ENCODE measurements at places on chromosomes 2 and 18.

GRCh38 chr2:166057370-166058164 lies 70.3 kb downstream of the SCN1A start:
- DNase-seq: peak; percentile 13

DNA sequence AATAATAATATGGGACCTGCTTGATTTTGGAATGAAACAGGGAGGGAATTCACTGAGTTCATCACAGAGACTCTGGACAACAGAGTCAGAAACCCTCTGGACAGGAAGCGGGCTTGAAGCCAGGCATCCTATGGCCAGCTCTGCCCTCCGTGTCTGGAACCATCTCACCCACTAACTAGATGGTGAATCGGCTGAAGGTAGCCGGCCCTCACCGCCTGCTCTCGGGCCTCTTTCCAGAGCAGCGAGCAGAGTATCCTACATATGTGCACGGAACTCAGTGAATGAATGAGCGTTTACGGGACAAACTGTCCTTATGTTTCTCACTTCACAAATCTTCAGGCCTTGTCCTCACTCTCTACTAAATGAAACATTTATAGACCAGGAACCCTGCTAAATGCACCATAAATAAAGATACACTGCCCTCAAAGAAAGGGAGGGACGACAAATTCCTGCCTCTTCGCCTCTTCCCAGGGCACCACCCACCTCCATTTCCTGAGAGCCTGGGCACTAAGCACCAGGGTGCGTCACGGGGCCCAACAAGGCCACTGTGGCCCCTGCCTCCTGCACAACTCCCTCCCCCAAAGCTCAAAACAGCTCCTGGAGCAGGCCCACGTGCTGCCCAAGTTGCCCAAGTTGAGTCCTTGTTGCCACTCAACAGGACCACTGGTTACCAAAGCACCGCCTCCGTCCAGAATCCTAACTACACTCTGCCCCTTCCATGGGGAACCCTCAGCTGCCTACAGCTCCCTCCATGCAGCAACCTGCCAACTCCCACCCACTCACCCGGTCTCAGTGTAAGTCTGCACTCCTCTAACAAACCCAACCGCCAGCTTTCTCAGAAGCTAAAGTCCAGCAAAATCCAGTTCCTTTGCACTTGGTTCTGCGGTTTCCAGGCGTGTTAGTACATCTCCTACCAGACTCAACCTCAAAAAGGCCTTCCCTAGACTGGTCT lies 1.7 kb downstream of the TBC1D8 start:
- no peak for DNase-seq

GRCh38 chr2:535222-535621 lies 142.0 kb downstream of the TMEM18 start:
- DNase-seq: no peak

DNA sequence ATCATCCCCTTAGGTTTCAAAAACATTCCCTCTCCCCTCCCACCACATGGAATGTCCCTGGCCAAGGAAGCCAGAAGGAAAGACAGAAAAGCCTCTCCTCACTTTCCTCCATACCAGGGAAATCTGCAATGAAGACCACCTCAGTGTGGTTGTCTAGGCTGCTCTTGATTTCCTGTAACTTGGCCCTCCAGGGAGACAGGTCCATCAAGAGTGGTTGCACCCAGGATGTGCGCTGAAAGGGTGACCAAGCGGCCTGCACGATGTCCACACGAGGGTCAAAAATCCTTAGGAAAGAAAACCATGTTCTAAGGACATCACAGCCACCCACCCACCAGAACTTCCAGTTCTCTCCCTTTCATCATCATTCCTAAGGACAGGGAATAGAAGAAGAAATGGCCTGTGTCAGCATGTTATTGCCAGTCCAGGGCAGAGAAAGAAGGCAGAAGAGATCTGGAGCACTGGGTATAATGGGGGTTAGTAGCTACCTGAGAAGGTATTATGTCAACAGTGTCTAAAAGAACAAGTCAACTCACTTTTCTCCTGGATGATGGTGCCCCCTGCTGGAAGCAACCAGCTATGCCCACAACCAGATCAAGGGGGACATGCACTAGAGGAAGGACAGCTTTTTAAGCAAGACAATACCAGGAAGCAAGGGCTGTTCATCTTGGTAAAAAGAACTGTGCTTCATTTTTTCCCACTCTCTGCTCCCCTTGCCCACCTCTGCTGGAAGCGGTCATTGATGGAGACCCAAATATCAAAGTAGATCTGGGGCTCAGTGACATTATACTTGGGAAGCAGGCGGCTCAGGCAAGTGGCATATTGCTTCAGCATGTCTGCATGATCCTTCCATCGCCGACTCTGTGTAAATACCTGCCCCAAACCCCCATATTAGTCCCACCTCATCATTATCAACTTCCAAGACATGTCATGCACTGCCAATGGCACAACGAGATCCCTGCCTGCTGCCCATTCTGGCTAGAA lies 9.3 kb downstream of the GGCX start:
- peak; percentile 16 for DNase-seq

- no peak for DNase-seq
Observed at GRCh38 chr2:32068-32467, 14.2 kb downstream of the FAM110C start.

- no peak for DNase-seq
Observed at GRCh38 chr18:77052983-77053309, 79.6 kb downstream of the MBP start.

DNA sequence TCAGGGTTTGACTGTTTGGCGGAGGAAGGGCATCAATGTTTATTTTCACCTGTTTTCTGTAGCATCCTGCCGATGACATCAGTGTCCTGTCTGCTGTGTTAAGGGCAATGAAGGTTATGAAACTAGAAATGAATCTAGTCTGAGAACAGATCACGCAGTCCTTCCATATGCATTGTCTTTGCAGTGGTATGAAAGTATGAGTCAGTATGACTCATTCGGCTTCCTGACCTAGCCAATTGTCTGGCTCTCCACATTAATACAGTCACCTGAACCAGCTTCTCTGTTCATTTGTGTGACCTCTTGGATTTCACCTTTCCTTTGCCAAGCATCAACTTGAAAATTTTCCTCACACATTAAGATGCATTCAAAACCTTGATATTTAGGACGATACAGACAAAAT lies 353.8 kb downstream of the RND3 start:
- peak; percentile 90 for DNase-seq

DNA sequence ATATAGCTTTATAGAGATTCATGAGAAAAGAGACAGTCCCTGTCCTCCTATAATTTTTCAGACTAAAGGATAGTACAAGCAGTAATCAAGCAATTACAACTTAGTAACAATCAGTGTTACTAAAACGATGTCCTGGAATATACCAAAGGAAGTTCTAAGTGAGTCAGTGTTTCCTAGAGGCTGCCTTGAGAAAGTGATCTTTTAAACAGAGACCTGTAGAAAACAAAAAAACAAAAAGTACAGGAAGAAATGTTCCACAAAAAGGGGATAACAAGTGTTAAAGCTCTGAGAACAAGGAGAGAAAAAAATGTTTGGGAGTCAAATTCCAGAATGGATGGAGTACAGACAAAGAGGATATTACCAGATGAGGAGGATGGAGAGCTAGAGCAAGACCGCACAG lies 556.4 kb downstream of the ERBB4 start:
- DNase-seq: no peak

GRCh38 chr18:44537526-44537925 lies 143.2 kb upstream of the SETBP1 start:
- peak; percentile 77 for DNase-seq

- peak; percentile 39 for DNase-seq
Observed at GRCh38 chr2:143110758-143111428, 18.3 kb upstream of the ARHGAP15 start.

DNA sequence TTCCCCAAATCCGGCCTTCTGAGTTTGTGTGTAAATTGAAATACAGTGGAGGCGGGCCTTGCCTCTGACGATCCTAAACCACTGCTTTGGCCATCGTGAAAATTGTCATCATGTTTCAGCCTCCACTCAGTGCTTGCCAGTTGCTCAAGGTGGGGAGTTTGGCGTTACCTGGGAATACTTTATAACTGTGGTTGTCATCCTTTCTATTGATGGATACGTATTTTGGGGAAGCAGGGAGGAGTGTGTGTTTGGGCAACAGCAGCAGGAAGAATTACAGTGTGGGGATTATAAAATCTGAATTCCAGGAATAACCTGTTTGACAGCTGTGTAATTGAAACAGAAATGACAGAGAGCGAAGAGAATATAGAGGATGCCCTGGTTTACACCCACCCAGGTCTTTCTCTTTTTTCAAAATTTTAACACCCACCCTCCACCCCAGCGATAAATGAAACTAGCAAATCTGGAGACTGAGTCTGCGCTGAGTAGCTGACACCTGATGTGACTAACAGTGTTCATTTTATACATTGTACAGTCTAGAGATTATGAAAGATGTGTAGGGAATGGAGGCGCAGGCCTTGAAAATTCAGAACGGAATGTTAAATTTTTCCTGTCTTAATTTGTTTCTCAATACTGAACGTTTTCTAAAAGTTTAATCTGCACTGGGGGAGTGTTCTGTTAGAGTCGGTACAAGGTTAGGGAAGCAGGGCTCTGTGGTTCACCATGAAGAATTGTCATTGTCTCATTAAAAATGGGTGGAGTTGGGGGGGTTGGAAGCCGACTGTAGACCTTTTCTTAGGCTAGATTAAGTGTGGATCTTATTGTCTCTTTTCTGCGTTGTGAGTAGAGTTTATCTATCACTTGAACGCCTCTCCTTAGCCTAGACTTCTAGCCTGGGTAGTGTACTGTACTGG lies 1.6 kb downstream of the MAP4K4 start:
- no peak for DNase-seq

- no peak for DNase-seq
Observed at GRCh38 chr2:160813506-160813858, 319.9 kb upstream of the RBMS1 start.

GRCh38 chr2:237931205-237931721 lies 35.6 kb upstream of the UBE2F start:
- no peak for DNase-seq

DNA sequence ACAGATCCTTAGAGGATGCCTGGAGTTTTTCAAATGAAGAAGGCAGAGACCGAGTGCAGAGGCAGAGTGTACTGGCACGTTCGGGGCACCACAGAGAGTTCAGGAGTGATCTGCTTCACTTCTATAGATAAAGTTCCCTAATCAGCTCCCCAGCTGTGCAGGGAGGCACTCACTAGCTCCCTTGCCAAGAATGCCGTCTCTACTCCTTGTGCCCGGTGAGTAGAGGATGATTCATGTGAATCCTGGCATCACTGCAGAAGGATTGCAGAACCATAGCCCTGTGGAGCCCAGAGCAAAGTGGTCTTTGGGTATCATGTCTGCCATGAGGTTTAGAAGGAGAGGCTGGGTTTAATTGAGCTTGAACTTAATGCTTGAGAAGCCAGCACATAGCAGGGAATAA lies 510.1 kb upstream of the RAB6C start:
- no peak for DNase-seq

DNA sequence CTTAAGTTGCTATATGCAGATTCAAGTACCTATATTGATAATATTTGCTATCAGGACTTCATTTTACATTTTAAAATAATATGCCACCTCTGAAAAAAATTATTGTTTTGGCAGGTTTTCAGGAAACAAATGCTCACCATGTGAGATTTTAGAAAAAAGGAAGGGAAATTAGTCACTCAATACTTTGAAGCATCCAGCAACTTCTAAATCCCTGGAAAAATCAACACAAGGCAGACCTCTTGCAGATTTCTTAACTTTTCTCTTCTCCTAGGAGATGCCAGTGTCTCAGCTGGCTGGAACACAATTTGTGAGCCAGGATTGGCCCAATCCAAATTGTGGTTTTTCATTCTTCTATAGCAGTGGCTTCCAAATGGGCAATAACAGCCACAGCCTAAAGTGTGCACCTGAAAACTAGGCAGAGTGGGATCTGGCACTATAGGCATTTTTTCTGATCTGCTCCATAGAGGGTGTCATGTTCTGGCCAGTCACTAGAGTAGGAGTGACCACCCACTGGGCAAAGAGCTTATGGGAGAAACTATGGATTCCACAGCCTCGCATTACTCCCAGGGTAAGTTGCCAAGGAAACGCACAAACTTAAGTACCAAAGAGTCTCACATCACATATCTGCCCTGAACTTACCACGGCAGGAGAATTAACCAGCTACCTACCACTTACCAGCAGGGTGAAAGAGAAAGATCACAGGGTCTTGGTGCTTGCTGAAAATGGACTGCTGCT lies 28.1 kb upstream of the THOC1 start:
- DNase-seq: no peak

DNA sequence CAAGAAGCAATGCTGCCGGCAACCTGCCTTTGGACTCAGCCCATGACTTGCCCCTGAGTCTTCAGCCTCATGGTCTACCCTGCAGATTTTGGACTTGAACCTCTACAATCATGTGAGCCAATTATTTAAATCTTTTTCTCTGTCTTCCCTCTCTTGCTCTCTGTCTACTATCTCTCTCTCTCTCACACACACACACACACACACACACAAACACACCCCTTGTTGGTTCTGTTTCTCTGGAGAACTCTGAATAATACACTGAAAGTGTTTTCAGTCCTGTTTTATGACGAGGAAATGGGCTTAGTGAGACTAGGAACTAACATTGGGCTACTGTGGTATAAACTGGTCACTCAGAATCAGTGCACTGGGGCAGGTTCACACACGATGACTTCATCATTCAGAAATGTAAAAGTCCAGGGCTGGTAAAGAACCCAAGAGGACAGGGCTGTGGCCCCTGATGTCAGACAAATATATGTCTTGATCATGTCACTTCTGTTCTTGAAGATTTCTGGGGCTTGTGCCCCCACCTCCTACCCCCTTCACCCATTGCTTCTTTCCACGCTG lies 266.1 kb upstream of the SIX2 start:
- peak; percentile 58 for DNase-seq

DNA sequence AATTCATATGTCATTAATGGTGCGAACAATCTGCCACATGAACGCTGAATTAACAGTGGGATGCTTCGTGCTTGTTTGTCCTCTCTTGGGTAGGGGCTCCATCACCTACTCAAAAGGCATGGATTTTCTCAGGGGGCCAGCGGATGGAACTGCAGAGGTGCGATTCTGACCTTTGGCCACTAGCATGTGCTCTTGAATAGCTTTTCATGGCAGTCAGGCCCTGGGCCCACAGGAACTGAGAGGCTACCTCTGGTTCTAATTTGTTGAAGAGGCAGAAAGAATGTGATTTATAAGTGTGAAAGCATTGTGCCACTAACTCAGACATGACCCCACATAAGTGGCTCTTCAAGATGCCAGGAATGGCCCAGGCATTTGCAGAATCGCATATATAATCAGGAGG lies 283.2 kb downstream of the INSIG2 start:
- peak; percentile 21 for DNase-seq

DNA sequence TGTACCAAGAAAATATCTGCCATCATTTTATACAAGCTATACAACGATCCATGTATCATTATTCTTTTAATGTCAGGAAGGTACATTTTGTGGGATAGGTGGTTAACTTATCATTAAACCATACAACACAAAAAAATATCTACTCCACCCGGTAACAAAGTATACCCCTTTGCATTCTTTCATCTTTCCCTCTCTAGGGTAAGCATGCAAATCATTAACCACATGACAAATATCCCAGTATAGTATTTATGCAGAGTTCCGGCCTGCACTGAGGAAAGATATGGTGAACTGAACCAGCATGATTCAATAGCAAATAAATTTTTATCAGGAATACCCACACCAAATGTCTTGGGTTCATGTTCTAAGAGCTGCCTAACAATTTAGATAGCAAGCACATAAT lies 22.5 kb upstream of the SULT1C2 start:
- DNase-seq: no peak

GRCh38 chr2:33380001-33380609 lies 96.3 kb upstream of the RASGRP3 start:
- no peak for DNase-seq

Data from NCI-H226 (cell line).